ENCODE measurements at places on chromosomes 13 and 19.

DNA sequence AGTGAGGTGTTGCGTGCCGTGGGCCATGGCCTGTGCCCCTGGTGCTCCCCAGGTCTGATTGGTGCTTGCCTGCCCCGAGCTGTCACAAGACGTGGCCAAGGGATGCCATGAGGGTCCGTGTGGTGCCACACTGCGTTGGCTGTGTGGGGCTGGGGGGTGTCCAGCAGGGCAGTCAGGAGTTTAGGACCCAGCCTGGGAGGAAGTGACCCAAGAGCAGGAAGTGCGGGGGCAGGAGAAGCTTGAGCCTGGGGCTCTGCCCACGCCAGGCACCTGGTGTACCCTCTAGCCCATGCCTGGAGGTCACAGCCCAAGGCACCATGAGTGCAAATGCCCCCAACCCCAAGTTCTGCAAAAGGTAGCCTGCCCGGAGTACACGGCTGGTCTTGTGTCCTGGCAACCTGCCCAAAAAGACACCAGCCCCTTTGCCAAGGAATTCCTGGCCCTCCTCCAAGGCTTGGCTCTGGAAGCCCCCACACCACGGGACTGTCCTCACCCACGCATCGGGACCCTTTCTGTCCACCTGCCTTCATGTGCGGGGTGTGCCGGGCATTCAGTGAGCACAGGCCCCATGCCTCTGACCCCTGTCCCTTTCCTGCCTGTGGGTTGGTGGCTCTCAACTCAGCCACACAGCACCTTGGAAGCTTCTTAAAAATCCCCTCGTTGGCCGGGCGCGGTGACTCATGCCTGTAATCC, 24.9 kb downstream of the MPND start:
- DNase-seq = no peak

GRCh38 chr13:21218351-21219035, 42.0 kb downstream of the MRPL57 start:
- no peak for DNase-seq

DNA sequence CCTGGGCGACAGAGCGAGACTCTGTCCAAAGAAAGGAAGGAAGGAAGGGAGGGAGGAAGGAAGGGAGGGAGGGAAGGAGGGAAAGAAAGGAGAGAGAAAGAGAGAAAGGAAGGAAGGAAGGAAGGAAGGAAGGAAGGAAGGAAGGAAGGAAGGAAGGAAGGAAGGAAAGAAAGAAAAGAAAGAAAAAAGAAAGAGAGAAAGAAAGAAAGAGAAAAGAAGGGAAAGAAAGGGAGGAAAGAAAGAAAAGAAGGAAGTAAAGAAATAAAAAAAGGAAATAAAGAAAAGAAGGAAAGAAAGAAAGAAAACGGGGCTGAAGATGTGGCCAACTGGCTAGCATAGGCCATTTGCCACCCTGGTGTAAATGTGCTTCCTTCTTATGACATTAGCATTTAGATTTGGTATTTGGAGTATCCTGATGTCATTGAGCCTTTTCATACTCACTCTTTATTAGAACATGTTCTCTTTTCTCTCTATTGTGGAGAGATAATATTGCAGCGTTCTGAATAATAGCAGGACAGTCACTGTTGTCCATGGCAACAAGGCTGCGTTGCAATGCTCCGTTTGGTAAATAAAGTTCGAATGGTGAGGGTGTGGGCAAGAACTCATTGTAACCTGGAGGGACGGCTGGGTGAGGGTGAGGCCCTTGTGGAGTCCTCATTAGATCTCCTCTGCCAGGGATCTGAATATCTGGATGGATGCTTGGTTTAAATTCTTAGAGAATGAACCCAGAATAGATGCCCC, 173.9 kb upstream of the UBL3 start:
- no peak for DNase-seq

GRCh38 chr19:33510462-33511194, 11.0 kb downstream of the PEPD start:
- DNase-seq = no peak

GRCh38 chr19:18344582-18344950, 4.2 kb downstream of the PGPEP1 start:
- no peak for DNase-seq

DNA sequence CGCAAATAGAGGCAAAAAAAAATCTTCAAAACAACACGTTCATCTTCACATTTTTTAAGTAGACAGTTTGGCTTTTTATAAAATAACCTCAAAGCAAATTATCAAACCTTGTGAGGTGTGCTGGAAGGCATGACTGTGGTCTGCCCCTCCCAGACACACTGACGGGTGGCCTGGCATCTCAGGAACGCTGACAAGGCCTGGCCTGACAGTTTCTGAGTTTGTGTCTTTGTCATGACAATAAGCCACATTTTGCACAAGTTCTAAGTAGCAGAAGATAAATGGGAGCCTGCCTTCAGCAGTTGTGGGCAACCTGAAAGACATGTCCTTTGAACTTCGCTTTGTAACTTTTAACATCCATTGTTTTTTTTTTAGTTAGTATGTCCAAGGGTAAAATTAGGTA, 38.5 kb downstream of the SOX21 start:
- no peak for DNase-seq

GRCh38 chr19:20858218-20858617, 64.8 kb upstream of the ZNF85 start:
- DNase-seq = no peak

DNA sequence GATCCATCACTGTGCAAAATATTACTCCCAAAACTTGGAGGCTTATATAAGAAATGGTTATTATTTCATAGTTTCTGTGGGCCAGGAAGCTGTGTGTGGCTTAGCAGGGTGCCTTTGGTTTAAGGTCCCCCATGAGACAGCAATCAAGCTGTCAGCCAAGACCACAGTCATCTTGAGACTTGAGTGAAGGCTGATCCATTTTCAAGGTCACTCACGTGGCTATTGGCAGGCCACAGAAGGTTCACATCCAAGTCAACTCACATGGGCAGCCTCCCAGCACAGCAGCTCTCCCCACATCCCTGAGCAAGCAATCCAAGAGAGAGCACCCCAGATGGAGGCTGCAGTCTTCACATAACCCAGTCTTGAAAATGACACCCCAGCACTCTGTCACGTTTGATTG, 537.4 kb downstream of the MYO16 start:
- DNase-seq = no peak

- no peak for DNase-seq
Measured at GRCh38 chr19:30049846-30050667, 108.0 kb downstream of the URI1 start.

DNA sequence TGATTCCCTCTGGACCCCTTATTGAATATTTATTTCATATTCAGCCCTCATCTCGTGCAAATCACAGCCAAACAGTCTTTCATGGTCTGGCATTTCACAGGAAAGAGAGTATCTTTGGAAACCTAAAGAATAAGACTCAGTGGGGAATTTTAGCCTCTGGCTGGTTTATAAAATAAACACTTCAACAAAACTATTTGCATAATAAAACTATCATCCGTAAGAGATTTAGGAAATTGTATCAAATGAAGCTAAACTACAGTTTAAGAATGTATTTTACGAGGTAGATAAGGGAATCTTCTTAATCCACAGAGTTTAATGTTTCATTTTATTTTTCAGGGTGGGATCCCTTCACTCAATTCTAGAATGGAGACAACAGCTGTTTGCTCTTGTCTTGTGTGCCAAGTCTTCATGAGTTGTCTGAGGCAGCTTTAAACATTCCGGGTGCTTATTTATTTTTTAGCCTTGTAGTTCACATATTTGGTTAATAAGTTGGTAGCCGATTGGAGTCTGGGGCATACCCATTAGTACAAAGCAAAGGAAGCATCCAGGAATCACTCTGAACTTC, 634.4 kb upstream of the KLF12 start:
- DNase-seq = no peak

Data from stimulated activated CD4-positive, alpha-beta T cell treated with anti-CD3 and anti-CD28 coated beads, Interleukin-4, amount 100 ng/mL, for 24 hours (primary cell).